Suprapubic skin (tissue), 4 donors: ENCODE measurements at places on chromosomes 5 and 9. TPM values are rescaled to one million over a fixed set of nuclear protein-coding genes. Genes with fewer than 3 reads are reported as not detected.

The PCDHAC2 gene
- not detected for total RNA-seq

The NIM1K gene
- total RNA-seq: 1.4 TPM

The CARD6 gene
- 8.7 TPM for total RNA-seq

The CD74 gene
- total RNA-seq: 1,002 TPM

DNA sequence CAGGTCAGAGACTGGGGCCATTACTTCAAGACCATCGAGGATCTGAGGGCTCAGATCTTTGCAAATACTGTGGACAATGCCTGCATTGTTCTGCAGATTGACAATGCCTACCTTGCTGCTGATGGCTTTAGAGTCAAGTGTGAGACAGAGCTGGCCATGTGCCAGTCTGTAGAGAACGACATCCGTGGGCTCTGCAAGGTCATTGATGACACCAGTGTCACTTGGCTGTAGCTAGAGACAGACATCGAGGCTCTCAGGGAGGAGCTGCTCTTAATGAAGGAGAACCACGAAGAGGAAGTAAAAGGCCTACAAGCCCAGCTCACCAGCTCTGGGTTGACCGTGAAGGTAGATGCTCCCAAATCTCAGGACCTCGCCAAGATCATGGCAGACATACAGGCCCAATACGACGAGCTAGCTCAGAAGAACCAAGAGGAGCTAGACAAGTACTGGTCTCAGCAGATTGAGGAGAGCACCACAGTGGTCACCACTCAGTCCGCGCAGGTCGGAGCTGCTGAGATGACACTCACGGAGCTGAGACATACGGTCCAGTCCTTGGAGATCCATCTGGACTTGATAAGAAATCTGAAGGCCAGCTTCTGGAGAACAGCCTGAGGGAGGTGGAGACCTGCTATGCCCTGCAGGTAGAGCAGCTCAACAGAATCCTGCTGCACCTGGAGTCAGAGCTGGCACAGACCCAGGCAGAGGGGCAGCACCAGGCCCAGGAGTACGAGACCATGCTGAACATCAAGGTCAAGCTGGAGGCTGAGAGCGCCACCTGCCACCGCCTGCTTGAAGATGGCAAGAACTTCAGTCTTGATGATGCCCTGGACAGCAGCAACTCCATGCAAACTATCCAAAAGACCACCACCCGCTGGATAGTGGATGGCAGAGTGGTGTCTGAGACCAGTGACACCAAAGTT is 9.3 kb downstream of the NIPBL start:
- H3K4me3 ChIP-seq: no peak overlapping the region
- peaks cover 3% of the 10 kb centered on the region for H3K36me3 ChIP-seq
- H3K27me3 ChIP-seq: no peaks in the 10 kb centered on the region
- no peak for DNase-seq

DNA sequence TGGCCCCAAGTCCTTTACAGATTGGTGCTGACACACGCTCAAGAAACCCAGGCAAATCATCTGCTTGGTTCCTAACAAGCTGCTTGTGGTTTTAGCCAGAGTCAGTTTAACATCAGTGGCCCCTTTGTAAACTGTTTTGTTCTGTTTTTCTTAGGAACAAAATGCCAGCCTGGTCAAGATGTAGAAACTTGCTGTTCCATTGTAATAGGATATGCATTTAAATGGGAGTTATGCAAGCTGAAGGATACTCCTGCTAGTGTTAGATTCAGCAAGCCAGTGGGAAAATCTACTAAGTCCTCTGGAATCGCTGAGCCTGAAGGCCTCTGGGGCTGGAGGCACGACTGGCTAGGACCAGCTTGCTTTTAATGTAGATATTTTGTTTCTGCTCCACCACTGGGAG is 391.1 kb downstream of the TLE4 start:
- no peaks in the 10 kb centered on the region for H3K4me1 ChIP-seq
- H3K27ac ChIP-seq: no peak overlapping the region

DNA sequence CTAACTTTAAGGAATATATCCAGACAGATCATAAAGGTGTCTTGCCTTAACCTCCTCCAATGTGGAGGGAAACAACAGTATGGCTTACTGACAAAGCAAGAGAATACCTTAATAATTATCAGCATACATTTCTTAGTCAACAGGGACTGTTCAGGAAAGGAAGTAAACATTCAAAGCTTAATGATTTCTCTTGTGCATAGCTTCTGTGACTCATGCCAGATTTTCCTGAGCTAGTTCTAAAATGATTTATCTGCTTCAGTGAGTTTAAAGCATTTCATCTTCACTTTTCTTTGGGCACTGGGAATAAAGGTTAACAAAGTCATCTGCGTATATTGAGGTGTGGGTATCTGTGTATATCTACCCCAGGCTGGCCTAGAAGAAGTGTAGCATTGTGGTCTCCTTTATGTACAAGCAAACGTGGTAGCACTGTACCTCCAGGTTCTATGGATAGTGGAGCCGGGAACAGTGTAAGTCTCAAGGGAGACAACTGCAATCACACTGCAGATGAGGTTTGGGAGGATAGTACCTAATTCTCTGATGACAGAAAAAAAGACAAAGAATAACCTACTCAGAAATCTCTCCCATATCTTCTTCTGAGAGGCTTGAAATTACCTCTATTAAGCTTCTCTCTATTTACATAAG is 284.1 kb downstream of the HCN1 start:
- no peak overlapping the region for H3K4me3 ChIP-seq
- H3K27me3 ChIP-seq: no peaks in the 10 kb centered on the region
- H3K4me1 ChIP-seq: no peaks in the 10 kb centered on the region

- H3K27ac ChIP-seq: no peak overlapping the region
- H3K27me3 ChIP-seq: no peaks in the 10 kb centered on the region
- no peak for DNase-seq
- peaks cover 2% of the 10 kb centered on the region for H3K4me1 ChIP-seq
- H3K4me3 ChIP-seq: no peak overlapping the region
Observed at GRCh38 chr9:89519366-89519805, 21.5 kb upstream of the SEMA4D start.

DNA sequence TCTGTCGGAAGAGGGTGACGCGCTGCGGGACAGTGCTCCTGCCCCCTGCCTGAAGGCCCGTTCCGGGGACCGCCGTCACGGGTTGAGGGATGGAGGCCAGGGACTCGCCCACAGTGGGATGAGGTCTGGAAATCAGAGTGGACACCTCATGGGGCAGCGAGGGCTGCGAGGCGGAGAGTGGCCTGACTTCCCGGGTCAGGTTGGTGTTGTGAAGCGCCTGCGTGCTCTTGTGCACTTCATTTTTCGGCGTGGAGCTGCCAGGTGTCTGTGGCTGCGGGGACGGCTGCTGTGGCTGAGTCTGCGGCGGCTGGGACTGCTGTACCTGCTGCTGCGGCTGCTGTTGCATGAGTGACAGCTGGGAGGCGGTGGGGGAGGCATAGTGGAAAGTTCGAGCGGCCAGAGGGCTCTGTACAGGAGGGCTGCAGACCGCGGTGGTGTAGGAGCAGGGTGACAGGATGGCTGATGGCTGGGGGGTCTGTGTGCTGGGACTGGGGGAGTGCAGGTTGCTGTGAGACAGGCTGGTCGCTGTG is 434.1 kb downstream of the HCN1 start:
- H3K4me1 ChIP-seq: no peaks in the 10 kb centered on the region
- no peak overlapping the region for H3K4me3 ChIP-seq
- no peak overlapping the region for H3K27ac ChIP-seq
- no peak for DNase-seq
- H3K27me3 ChIP-seq: no peaks in the 10 kb centered on the region
- no peaks in the 10 kb centered on the region for H3K36me3 ChIP-seq

GRCh38 chr5:143065996-143066522 is 295.9 kb downstream of the ARHGAP26 start:
- H3K27ac ChIP-seq: peak overlapping the region; percentile 68
- no peak overlapping the region for H3K4me3 ChIP-seq
- no peak for DNase-seq
- H3K27me3 ChIP-seq: no peaks in the 10 kb centered on the region

DNA sequence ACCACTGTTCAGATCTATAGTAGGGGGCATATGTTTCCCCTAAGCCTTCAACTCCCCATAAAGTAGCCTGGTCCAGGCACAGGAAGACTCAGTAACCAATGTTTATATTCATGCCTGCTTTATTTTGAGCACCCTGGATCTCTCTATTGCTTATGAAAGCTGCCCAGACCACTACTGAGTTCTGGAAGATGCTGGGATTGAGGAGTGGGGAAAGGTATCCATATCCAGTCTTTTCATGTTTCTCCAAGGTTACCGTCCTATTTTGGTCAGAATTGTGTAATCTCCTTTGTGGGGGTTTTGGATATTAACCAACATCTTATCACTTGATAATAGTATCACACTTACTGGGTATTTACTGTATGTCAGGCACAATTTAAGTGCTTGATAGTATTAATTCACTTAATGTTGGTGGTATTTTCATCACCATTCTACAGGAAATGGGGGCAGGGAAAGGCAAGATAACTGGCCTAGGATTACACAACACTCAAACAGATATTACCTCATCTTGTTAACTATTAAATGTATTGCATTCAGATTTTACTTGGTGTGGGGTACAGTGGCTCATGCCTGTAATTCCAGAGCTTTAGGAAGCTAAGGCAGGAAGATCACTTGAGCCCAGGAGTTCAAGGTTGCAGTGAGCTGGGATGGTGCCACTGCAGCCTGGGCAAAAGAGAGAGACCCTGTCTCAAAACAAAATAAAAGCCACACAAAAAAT is 36.3 kb downstream of the RUSC2 start:
- H3K36me3 ChIP-seq: no peaks in the 10 kb centered on the region
- DNase-seq: no peak
- H3K27ac ChIP-seq: no peak overlapping the region
- H3K27me3 ChIP-seq: no peaks in the 10 kb centered on the region
- H3K4me3 ChIP-seq: no peak overlapping the region
- H3K4me1 ChIP-seq: peaks cover 14% of the 10 kb centered on the region

- H3K4me1 ChIP-seq: no peaks in the 10 kb centered on the region
- H3K27ac ChIP-seq: no peak overlapping the region
- no peak overlapping the region for H3K4me3 ChIP-seq
- no peaks in the 10 kb centered on the region for H3K27me3 ChIP-seq
- DNase-seq: no peak
Observed at GRCh38 chr9:35180801-35181200, 19.0 kb downstream of the UNC13B start.

DNA sequence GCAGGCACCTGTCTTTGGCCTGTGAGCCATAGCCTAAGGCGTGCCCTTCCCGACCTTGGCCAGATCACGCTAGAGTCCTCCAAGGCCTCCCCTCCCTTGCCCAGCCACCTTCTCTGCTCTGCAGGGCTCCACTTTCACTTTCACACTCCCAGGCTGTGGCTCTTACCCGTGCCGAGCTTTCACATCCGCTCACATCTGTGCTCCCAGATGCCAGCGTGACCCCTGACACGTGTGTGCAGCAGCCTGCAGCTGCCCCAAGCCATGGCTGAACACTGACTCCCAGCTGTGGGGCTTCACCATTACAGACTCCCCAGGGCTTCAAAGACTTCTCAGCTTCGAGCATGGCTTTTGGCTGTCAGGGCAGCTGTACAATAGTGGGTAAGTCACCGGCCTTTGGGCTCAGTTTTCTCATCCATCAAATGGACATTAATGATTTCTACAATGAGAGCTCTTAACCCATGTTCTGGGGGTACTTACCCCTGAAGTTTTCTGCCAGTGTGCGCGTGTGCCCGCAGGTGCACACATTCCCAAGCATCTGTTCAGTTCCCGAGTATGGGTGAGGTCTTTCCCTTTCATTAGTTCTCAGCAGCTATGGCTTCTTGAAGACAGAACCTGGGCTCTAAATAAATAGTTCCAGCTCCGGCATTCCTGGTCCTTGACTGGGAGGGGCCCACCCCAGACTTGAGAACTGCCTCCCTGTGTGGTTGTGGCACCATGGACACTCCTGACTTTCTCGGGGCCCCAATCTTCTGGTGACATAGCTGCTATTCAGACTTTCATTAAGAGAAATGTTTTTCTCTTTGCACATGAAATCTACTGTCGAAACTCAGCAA is 118.6 kb downstream of the RGS3 start:
- H3K4me3 ChIP-seq: peak overlapping the region; percentile 13
- peak overlapping the region; percentile 81 for H3K27ac ChIP-seq
- peaks cover 12% of the 10 kb centered on the region for H3K36me3 ChIP-seq
- H3K4me1 ChIP-seq: peaks cover 82% of the 10 kb centered on the region
- H3K27me3 ChIP-seq: no peaks in the 10 kb centered on the region
- DNase-seq: no peak

DNA sequence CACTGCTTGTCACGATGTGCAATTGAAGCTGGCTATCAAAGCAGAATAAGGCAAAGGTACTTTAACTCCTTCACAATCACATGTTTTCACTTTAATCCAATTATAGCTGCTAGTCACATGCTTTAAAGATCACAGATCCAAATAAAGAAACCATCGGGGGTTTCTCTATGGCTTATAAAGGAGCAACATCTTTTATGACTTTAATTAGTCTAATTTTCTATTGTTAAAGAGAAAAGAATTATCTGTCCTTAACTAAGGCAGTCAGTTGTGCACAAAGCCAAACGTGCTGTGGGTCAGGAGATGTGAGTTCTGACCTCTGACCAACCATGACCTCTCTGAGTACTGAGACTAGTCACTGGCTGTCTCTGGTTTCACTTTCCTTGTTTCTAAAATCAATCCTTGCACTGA is 561.1 kb downstream of the RAB3C start:
- no peaks in the 10 kb centered on the region for H3K36me3 ChIP-seq
- H3K27me3 ChIP-seq: no peaks in the 10 kb centered on the region

DNA sequence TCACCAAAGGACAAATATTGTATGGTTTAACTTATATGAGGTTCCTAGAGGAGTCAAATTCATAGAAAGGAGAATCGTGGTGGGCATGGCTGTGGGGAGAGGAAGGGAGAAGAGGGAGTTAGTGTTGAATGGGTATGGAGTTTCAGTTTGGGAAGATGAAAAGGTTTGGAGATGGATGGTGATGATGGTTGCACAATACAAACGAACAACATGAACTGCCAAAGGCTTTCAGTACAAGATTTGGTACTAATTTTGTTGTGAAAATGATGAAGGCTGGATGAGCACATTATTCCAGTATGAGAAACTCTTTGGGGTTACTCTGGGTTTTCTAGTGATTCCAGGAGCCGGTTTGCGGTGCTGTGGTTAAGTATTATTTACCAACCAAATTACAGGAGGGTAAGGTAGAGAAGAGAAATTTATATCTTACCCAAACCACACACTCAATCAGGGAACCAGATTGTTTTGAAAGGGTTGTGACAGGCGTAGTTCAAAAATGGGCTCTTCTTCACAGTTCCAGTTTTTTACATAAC is 112.0 kb upstream of the TBC1D2 start:
- H3K4me3 ChIP-seq: no peak overlapping the region
- H3K36me3 ChIP-seq: no peaks in the 10 kb centered on the region
- H3K27ac ChIP-seq: no peak overlapping the region
- peaks cover 4% of the 10 kb centered on the region for H3K27me3 ChIP-seq
- H3K4me1 ChIP-seq: no peaks in the 10 kb centered on the region

GRCh38 chr5:139100825-139101224 is 97.3 kb downstream of the SIL1 start:
- H3K36me3 ChIP-seq: no peaks in the 10 kb centered on the region
- no peak for DNase-seq
- H3K4me3 ChIP-seq: no peak overlapping the region
